ENCODE measurements at places on chromosomes 6 and 20.

GRCh38 chr6:19795211-19795610 is 42.0 kb upstream of the ID4 start:
- DNase-seq = no peak

DNA sequence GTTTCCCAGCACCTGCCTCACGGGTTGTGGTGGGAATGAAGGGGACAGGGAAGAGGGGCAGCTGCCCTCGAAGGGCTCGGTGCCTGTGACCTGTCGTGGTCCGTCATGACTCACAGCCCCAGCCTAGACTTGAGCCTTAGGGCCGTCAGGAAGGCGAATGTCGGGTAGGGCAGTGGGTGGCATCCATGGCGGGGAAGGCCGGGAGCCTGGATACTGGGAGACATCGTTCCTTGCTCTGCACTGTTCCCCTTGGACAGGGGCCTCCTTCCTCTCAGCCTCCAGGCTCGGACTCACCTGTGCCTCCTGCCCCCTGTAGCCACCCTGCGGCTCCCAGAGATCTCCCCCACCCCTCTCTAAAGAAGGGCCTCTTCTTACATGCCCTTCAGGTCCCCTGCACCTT is 52.2 kb upstream of the APCDD1L start:
- DNase-seq = no peak

GRCh38 chr20:12575352-12576095 is 433.2 kb upstream of the SPTLC3 start:
- no peak for DNase-seq

- DNase-seq = no peak
These were observed 23.1 kb downstream of the FBXL4 start for GRCh38 chr6:98924647-98925046.

- DNase-seq = no peak
These were observed 1.7 kb downstream of the PMEPA1 start for GRCh38 chr20:57707849-57708693.

- no peak for DNase-seq
These were observed 16.3 kb downstream of the RRBP1 start for GRCh38 chr20:17665756-17666155.

DNA sequence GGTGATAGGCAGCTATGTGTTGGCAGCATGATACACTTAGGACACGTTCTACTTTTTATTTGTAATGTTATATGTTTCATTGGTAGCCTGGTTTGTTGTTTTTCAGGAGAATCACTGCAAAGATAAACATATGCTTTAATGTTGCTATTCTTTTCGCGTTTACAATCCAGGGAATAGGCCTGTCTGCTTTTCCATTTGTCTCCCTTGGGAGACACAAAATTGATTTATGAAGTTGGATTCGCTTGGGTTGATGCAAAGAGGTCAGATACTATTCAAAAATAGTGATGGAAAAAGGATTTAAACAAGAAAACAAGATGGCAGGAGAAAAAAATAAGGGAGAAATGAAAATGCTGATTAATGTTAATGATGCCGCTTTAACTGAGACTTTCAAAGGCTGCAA is 179.5 kb upstream of the SOX4 start:
- no peak for DNase-seq

- no peak for DNase-seq
These were observed 1.4 kb downstream of the B3GALT4 start for GRCh38 chr6:33278392-33278741.

GRCh38 chr6:25943887-25944286 is 13.4 kb upstream of the SLC17A2 start:
- no peak for DNase-seq

GRCh38 chr6:14021449-14021848 is 96.1 kb upstream of the CD83 start:
- no peak for DNase-seq
